ENCODE measurements at places on chromosomes 1 and 21.

GRCh38 chr1:25758466-25759070 lies 41.4 kb upstream of the SELENON start:
- no peak for DNase-seq

GRCh38 chr1:15885701-15886610 lies 38.4 kb downstream of the SPEN start:
- DNase-seq = peak; percentile 97

- no peak for DNase-seq
Observed at GRCh38 chr1:228317891-228318810, 88.5 kb downstream of the TRIM11 start.

DNA sequence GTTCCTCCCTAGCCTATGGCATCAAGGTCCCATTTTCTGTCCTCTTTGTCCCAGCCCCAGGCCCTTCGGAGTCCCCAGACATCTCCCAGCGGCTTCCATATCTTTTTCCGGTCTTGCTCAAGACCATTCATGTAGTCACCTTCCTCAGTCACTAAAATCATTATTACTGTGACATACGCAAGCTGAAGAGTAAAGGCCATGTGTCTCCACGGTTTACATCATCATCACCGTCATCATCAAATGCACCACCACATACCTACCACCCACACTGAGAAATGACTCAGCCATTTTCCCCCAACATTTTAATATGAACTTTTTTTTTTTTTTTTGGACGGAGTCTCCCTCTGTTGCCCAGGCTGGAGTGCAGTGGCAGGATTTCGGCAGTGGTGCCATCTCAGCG lies 43.4 kb downstream of the FHAD1 start:
- no peak for DNase-seq

GRCh38 chr1:165842023-165842670 lies 14.7 kb downstream of the UCK2 start:
- no peak for DNase-seq

GRCh38 chr1:206770531-206771337 lies at the start of gene IL19:
Gene IL19 (plus strand): TSS chr1:206770773. CDS start chr1:206836663, 65,890 bp downstream.
- peak; percentile 76 for DNase-seq

- DNase-seq = no peak
Observed at GRCh38 chr1:64235181-64235580, 31.8 kb downstream of the UBE2U start.

GRCh38 chr1:11664336-11665065 lies 501 bp downstream of the FBXO6 start:
- DNase-seq = peak; percentile 56

DNA sequence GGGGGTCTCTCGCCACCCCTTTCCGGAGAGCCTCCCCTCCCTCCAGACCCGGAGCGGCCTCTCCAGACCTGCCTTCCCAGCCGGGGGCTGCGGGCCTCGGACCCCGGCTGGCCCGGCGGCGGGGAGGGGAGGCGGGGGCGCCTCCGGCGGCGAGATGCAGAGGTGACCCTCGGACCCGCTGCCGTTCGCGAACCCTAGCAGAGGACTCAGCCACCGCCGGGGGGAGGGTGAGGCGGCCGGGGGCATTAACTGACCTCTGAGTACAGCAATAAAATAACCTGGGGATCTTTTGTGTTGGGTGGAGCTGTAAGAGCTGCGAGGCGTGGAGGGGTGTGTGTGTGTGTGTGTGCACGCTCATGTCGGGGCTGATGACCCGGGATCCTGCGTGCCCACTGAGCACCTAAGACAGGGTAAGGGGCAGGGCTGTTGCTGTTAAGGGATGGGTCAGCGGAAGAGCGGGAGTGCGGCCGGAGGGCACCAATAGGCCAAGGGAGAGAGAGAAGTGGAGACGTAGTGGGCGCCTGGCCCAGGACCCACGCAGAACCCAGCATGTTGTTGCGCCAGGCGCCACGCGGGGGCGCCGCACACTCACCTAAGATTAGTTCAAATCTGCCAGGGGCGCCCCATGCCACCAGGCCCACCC lies 6.3 kb downstream of the HAPLN2 start:
- peak; percentile 67 for DNase-seq

DNA sequence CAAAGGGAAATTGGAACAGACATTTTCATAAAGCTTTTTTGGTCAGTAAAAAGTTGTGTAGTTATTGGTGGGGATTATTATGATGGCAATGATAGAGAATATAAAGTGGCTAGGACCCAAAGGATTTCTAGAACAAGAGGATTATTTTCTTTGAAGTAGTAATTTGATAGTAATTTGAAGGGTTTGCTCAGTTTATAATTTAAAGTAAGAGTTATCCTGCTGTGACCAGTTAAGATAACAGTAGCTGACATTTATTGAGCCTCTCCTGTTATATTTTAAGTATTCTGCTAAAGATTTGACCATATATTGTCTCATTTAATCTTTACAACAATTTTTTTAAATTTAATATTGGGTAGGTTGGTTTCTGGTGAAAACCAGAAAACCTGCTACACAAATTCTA lies 14.7 kb downstream of the CAPZA1 start:
- DNase-seq = no peak

DNA sequence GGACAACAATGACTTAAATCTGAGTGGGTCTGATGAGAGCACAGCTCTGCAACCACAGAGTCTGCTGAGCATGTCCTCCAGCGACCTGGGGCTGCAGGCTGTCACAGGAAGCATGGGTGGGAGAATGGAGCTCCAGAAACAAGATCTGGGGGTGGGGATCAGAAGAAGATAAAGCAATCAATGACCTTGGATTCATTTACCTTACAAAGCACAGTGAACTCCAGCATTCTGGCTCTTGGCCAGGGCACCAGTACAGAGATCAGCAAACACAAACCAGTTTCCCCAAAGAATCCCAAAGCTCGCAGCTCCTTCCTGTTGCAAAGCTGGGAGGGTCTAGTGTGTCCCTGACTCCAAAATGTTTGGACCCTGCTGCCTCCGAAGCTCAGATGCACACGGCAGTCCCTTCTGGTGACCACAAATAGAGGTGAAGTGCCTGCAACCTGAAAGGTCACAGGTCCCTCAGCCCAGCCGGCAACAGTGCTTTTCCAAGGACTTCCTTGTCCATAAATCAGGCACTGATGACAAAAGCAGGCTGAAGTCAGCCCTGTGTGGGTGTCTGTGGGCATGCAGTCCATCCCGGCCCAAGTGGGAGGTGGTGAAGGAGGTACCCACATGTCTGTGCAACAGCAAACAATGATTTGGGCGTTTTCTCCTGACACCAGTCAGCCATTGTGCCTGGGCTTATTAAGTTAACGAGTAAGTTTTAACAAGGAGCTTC lies 76.1 kb downstream of the SH3BGR start:
- no peak for DNase-seq

- no peak for DNase-seq
Observed at GRCh38 chr1:184225283-184226099, 161.3 kb upstream of the C1orf21 start.

GRCh38 chr1:43864111-43865045 lies 69.2 kb upstream of the ARTN start:
- DNase-seq = no peak

DNA sequence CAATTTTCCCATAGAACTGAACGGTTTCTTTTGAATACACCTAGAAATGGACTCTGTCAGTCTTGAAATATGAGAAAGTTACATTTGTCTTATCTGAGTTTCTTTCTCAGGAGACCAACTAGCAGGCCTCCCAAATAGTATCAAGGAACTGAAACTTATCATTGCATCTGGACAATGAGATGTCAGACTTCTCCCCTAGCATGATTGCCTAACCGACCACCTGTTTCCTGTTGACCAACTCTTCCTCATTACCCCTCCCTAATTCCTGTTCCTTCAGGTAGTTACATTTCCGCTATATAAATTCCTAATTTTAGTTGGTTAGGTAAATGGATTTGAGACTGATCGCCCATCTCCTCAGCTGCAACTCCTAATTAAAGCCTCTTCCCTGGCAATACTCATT lies 1587.3 kb downstream of the NCAM2 start:
- no peak for DNase-seq

GRCh38 chr1:223496883-223497282 lies 103.7 kb downstream of the CCDC185 start:
- DNase-seq = no peak

DNA sequence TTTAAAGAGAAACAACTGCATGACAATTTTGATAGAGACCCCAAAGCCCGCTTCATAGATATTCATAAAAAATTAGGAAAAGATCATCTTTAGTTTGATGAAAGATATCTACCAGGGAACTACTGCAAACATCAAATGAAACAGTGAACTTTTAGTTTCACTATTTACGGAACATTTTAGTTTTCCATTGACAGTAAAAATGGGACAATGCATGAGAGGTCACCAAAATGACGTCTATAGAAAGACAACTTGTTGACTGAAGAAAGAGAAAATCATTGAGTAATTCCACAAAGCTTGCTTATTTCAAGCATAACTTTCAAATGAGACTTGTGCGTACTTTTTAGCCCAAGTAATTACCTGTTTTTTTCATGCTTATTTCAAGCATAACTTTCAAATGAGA lies 411.4 kb downstream of the HLX start:
- DNase-seq = no peak

DNA sequence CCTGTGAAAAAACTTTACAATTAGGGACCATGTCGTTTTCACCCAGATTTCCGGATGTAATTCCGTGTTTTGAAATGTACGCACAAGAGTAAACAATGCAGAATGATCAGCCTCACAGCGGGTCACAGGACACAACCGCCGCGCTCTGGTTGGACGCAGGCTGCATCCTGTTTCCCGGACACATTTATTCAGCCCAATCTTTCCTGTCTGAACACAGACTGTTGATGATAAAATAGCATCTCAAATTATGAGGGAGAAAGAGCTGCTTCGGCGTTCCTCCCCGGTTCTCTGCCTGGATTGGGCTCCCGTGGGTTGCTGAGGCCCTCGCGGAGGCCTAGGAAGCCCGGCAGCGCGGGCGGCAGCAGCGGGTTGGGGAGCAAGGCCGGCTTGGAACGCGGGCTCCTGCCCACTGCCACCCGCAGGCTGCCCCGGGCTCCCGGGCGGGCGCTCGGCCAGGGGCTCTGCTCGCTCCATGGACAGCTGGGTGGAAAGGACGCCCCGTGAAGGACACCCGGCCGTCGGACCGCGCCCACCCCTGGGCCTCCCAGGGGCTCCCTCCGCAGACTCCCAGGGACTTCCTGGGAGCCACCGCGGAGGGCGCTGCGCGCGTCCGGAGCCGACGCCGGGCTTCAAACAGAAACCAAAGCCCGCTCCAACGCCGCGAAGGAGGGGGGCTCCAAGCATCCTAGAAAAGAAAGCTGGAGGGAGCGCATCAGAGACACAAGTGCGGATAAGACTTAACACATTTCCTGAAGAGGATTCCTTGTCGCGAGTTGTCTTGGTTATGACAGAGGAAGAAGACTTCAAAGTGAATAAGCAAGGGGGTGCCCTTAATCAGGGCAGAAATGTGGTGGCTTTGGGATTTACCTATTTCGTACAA lies 122.3 kb downstream of the ESRRG start:
- DNase-seq = peak; percentile 83

GRCh38 chr1:171267391-171267790 lies 19.1 kb downstream of the FMO1 start:
- no peak for DNase-seq

DNA sequence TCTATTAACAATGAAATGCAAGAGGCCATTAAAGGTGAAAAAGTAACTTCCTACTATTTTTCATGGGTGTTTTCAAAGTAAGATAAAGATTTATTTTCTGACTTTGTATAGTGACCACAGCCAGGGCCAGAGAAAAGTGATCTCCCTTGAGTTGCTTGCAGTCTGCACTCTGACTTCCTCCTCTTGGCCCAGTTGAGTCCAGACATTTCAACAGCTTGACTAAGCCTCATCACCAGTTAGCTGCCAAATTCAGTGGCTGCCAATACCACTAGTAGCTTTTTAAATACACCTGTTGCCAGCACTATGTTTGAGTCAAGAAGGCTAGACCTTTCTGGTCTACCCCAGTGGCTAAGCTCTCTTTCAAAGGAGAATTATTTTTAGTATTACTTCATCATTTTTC lies 3.7 kb upstream of the NEK7 start:
- DNase-seq = no peak

All from ELF-1 (cell line).